HT1080 (cell line): ENCODE measurements at places on chromosomes 5 and 9. TPM values are rescaled to one million over a fixed set of nuclear protein-coding genes. Genes with fewer than 3 reads are reported as not detected.

GRCh38 chr5:66628561-66628960, 32.4 kb downstream of the MAST4 start:
- no peak for DNase-seq

- no peak for DNase-seq
These were observed 56.0 kb downstream of the AUH start for GRCh38 chr9:91305596-91306295.

DNA sequence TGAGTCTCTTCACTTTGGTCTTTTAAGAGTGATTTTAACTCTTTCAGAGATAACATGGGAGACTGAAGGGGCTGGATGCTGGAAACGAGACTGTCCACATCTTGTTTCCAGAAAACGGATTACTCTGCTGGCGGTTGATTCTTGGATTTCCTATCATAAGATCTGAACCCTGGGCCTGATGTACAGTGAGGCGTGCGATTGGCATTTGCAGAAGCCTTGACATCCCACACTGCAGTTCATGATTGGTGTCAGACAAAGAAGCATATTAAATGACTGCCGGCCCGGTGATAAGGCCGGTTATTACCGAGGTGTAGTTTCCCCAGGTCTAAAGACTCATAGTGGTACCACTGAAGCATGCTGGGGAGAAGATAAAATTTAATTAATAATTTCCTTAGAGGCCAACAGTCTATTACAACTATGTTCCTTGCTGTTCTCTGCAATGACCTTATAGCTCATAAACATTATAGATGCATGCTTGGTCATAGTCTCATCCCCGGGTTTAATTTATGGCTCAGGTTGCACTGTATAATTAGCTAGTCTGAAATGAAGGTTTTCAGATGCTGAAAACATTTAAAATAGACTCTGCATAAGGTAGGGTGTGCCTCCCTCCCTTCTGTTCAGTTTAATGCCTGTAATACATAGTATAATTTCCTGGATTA, 99.2 kb downstream of the PPP2R2B start:
- DNase-seq: no peak

DNA sequence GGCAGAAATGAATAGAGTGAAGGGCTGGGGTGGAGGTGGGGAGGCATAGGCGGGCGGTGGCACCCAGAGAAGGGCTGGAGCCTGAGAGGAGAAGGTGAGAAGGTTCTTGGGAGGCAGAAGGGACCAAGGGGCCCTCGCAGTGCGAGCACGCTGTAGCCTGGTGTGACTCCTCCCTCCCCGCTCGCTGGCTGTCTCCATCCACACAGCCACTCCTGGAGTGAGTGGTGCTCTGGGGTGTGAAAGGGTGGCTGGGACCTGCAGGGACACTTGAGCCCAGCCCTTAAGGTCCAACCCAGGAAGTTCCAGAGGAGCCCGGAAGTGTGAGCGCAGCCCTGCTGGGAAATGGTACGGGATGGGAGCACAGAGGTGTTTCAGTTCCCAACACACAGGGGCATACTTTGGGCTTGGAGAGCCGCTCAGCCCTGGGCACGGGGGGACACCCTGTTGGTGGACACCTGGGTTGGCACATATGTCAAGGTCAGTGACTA, 9.3 kb upstream of the SCGB3A1 start:
- no peak for DNase-seq

GRCh38 chr5:128422612-128423011, 115.4 kb downstream of the FBN2 start:
- DNase-seq: no peak

PKD2L2 gene
- total RNA-seq: not detected in 2 replicates
